Stimulated activated CD8-positive, alpha-beta memory T cell treated with anti-CD3 and anti-CD28 coated beads, Interleukin-7, amount 100 ng/mL, for 1 hour (primary cell): ENCODE measurements at places on chromosomes 16 and 17.

DNA sequence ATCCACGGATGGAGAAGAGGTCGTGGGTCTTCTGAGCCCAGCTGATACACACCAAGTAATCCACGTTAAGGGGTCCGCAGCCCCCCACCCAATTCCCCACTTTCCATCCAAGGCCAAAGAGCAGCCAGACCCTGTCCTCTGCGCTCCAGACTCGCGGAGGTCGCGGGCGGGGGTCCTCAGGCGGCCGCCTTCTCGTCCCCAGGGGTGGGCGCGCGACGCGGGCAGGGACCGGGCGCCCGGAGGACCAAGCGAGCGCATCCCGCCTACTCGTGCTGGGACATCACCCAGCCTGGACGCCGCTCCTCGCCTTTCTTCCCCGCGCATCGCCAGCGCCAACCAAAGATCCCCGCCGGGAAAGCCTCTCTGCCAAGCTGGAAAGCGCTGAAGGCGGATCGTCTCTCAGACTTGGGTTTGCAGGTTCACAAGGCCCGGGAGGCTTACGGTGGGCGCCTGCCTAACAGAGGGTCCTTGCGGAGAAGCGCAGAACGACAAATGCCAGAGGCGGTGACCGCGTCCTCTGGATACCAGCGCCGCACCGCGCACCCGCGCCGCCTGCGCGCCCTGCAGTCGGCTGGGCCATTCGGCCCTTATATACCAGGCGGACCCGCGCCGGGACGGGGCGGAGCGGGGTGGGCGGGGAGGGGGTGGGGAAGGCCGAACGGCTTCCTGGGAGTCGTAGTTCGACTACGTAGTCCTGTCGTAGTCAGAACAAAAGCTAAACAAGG, 471.6 kb downstream of the SOX9 start:
- DNase-seq = peak; percentile 9

DNA sequence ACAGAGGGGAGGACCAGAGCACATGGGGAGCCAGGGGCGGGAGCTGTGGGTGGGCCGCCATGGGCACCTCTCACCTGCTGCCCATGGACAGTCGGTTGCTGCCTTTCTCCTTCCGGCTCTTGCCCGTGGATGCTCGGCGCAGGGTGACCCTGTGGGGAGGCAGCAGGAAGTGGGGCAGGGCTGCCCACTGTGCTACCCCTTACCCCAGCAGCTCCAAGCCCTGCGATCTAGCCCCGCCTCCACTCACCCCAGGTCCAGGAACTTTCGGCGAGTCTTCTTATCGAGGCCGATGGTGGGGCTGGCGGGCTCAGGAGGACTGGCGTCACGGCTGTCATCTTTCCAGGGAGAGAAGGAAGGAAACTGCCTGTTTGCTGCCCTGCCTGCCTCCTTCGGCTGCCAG, 14.2 kb downstream of the SAMD14 start:
- DNase-seq = no peak

DNA sequence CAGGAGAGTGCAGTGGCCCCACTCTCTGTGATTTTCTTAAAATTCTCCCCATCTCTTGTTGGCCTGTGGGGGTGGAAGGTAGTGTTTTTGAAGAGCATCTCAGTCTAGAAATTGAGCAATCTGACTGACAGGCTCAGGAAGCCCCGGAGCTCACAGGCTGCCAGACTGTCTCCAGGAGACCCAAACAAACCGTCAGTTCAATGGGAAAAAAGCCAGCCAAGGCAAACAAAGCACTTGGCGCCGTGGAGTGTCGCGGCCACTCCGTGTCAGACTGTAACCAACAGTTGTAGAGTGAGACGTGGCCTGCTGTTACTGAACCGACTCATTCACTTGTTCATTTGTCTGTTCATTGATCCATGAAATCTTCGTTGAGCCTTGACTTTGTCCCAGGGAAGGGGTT, 33.7 kb downstream of the RGS9 start:
- DNase-seq = no peak

DNA sequence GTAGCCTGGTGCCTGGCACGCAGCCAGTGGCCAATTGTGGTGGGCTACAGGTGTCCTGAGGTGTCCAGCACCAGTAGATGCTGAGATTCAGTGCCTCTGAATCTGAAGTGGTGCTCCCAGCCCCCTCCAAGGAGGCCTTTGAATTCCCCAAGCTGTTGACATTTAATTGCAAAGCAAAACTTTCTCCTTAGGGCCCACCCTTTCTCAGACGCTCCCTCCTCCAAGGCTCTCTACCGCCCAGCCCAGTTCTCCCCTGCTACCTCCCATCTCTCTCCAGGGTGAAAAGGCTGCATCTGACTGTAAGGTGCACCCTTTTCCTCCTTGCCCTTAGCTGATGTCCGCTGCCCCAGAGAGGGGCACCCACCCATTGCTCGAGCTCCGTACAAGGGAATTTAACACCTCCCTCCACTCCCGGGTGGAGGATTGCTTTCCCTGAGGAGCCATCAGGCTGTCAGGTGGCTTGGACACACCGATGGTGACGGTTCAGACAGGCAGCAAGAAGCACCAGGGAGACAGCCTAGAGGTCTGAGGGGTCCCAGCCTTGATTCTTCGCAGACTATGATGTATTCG, 1.7 kb downstream of the BEAN1 start:
- DNase-seq = no peak

- no peak for DNase-seq
These were observed 146.1 kb upstream of the HSBP1 start for GRCh38 chr16:83661656-83662055.

DNA sequence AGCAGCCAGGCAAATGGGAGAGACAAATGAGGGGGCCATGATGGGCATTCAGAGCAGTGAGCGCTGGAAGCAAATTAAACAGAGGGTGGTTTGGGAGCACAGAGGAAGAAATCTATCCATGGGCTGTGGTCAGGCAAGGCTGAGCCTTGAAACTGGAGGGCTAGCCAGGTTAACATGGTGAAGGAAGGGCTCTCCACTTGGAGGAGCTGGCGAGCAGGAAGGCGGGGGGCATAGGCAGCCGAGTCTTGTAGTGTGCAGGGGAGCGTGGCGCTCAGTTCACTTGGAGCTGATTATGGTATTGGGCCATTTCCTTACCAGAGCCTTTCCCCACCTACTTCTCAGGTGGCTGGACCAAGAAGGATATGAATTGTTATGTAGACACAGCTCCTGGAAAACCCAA, 189.7 kb downstream of the SNX29 start:
- no peak for DNase-seq

DNA sequence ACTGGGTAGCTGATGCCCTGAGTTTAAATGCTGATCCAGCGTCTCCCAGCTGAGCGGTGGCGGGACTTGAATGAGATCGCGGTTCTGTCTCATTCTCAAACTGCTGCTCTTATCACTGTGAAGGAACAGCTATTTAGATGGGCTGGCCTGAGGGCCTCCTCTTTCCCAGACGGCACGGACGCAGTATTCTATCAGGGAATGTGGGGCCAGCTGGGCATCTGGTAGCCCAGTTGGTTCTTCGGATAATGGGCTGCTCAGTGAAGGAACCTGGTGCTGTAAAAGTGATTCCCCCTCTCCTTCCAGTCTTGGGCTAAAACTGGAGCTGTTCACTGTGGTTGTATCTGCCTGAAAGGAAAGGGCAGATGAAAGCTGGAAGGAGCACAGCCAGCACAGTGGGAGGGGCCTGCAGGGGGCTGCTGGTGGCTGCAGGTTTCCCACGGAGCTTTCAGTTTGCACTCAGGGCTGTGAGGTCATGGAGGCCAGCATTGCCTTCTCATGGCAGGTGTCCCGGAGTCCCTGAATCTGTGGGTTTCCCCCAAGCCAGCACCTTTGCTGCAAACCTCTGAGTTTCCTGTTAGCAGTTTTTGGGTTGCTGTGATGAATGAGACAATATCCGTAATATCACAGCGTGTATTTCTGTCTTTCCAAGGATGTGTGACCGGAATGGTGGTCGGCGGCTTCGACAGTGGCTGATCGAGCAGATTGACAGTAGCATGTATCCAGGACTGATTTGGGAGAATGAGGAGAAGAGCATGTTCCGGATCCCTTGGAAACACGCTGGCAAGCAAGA, 3.6 kb downstream of the IRF8 start:
- DNase-seq = peak; percentile 27

DNA sequence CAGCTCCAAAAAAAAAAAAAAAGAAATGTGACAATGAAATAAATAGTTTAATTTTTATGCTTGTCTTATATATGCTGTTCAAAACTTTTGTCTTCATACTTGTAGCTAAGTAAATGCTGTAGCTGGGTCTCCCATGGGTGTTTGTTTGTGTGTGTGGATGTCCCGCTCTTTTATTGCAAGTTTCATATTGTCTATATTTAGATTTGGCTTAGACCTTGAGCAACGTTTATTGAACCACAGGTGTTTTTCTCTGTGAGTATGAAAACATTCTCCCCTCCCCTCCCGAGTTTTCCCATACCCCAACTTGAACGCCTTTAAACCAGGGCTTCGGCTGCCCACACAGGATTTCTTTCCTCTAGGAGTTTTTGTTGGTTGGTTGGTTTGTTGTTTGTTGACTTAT, 45.2 kb downstream of the MFSD11 start:
- no peak for DNase-seq

GRCh38 chr16:23952128-23952970, 116.6 kb downstream of the PRKCB start:
- DNase-seq = peak; percentile 7

- no peak for DNase-seq
These were observed 551.8 kb upstream of the KIF2B start for GRCh38 chr17:53270936-53271335.

- no peak for DNase-seq
These were observed 19.5 kb downstream of the MRM3 start for GRCh38 chr17:801660-802059.

DNA sequence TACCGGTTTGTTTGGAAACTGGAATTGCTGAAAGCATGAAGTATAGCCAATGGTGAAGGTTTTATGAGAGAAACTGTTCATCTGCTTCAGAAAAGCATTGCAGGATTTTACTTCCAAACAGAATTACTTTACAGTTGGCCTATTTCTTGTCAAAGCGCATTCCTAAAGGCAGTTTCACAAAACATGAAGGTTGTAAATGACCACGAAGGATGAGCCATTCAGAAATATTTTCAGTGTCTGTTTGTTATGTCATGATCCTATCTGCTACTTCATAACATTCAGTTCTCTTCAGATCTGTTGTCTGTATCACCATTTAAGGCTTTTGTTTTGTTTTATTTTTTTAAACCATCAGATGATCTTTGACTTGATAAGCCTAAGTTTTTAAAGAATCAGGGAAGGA, 45.7 kb downstream of the AATF start:
- DNase-seq = no peak

DNA sequence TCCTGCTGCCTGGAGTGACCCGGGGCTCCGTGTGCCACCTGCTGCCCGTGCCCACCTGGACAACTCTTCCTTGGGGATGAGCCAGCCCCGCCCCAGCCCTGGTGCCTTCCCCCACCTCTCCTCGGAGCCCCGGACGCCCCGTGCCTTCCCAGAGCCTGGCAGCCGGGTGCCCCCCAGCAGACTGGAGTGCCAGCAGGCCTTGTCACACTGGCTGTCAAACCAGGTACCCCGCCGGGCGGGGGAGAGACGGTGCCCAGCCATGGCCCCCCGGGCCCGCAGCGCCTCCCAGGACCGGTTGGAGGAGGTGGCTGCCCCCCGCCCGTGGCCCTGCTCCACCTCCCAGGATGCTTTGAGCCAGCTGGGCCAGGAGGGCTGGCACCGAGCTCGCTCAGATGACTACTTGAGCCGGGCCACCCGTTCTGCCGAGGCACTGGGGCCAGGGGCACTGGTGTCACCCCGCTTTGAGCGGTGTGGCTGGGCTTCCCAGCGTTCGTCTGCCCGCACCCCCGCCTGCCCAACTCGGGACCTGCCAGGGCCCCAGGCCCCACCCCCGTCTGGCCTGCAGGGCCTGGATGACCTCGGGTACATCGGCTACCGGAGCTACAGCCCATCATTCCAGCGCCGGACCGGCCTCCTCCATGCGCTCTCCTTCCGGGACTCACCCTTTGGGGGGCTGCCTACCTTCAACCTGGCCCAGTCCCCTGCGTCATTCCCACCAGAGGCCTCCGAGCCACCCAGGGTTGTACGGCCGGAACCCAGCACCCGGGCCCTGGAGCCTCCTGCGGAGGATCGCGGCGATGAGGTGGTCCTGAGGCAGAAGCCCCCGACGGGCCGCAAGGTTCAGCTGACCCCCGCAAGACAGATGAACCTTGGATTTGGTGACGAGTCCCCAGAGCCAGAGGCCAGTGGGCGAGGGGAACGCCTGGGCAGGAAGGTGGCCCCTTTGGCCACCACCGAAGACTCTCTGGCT, 38.4 kb downstream of the ARHGAP23 start:
- DNase-seq = no peak

DNA sequence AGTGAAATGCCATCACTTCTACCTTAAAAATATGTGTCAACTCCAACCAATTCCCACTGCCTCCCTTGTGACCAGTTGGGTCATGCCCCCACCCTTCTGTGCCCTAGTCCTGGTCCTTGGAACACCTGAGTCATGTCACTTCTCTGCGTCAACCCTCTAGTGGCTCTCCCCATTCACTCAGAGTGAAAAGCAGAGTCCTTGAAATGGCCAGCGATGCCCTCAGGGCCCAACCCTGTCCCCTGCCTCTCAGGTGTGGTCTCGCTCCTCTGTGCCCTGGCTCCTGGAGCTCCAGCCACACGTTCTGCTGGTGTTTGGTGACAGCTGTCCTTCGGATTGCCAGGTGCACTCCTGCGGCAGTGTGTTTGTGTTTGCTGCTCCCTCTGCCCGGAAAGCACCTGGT, 89.2 kb downstream of the SPECC1 start:
- no peak for DNase-seq

DNA sequence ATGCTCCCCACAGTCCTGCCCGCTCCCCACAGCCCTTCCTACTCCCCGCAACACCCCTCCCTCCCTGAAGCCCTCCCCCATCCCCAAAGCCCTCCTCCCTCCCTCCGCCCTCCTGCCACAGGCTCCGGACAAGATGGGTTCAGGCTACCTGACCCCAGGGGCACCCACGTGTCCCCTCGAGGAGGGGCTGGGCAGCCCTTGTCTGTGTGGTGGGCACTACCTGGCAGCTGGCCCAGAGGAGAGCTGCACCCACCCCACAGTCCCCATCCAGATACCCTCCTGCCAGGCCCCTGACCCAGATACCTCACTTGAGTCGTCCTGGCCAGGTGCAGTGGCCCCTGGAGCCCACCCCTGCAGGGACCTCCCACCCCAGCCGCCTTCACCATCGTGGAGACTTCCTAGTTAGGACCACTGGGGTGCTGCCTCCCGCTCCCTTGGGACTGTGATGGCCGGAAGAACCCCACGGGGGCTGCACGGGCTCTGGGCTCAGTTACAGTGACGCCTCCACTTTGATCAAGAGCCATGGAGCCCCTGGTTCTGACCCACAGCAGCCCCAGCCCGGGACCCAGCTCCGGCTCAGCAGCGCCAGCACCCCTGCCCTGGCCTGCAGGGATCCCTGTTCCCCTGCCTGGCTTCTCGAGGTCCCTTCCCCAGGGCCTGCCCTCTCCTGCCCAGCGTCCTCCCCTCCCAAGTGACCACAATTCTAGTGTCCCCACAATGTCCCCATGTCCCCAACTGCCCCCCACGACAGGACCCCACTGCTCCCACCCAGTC, 806 bp downstream of the PERCC1 start:
- DNase-seq = no peak

DNA sequence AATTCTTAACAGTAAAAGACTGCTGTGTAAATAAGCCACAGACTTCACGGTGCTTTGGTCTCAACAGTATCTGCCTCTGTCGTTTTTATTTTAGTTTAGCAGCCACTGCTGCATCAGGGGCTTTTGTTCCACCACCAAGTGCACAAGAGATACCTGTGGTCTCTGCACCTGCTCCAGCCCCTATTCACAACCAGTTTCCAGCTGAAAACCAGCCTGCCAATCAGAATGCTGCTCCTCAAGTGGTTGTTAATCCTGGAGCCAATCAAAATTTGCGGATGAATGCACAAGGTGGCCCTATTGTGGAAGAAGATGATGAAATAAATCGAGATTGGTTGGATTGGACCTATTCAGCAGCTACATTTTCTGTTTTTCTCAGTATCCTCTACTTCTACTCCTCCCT, 7.9 kb downstream of the HERPUD1 start:
- no peak for DNase-seq
